Omental fat pad (tissue), 4 donors: ENCODE measurements at places on chromosomes 3 and 15. TPM values are rescaled to one million over a fixed set of nuclear protein-coding genes. Genes with fewer than 3 reads are reported as not detected.

- no peak for DNase-seq
Observed at GRCh38 chr3:46868287-46868686, 5.0 kb upstream of the MYL3 start.

GRCh38 chr3:171741377-171741776 is 68.9 kb downstream of the PLD1 start:
- no peak for DNase-seq

DNA sequence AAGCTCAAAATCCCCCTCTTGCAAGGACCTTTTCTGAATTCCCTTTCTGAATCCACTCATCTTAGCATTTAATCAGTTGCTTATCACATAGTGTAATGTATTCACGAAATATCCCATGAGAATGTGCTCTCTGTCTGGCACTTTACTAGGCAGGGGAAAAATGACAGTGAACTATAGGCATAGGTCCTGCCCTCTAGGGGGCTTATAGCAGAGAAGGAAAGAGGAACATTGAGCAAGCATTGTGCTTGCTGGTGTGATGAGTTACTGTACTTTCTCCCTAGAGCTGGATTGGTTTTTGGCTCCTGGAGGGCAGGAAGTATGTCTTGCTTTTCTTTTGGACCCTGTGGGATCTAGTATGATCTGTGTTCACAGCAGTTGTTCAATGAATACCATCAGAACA is 26.5 kb downstream of the DUOX2 start:
- no peak for DNase-seq

DNA sequence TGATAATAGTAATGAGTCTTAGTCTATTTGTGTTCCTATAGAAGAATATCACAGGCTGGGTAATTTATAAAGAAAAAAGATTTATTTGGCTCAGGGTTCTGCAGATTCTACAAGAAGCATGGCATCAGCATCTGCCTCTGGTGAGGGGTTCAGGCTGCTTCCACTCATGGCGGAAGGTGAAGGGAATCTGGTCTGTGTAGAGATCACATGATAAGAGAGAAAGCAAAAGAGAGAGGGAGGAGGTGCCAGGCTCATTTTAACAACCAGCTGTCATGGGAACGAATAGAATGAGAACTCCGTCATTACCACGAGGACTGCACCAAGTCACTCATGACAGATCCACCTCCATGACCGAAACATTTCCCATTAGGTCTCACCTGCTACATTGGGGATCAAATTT is 664.0 kb upstream of the SGO1 start:
- no peak for DNase-seq

- no peak for DNase-seq
Observed at GRCh38 chr3:14788644-14789043, 30.1 kb upstream of the FGD5 start.

The PRR20G gene
- not detected for total RNA-seq
